Motor neuron (in vitro differentiated cells): ENCODE measurements at places on chromosomes 13 and 19.

DNA sequence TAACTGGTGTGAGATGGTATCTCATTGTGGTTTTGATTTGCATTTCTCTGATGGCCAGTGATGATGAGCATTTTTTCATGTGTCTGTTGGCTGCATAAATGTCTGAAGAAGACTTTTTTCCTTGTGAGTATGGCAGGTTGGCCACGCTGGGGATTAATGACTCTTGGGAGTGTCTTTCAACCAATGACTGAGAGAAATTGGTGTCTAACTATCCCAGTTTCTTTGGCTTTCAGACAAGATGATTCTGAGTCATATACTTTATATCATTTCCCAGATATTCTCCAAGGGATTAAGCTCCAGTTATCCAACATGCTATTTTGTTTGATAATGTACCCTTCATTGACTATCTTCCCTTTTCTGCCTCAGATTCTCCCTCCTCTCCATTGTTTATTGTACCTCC lies 35.5 kb upstream of the CSNK1A1L start:
- no peak for ATAC-seq

DNA sequence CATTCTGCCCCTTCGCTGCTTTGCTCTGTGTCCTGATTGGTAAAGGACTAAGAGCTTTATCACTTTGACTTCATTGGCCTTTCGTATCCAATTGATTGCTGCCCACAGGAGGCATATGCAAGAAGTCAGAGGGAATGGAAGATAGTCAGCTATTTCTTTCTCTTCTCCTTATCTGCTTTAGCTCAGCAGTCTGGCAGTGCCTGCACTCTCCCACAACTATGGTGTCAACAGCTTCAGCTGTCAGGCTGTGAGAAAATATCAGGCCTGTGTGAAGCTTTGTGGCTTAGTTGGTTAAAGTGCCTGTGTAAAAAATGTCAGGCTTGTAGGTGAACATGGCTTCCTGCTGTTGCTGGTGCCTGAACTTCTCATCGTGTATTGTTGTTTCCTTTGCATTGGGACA lies 243.0 kb downstream of the PCDH17 start:
- ATAC-seq: no peak

- no peak for ATAC-seq
Observed at GRCh38 chr19:41767115-41767514, 11.8 kb downstream of the CEACAM6 start.

- no peak for ATAC-seq
Observed at GRCh38 chr13:32748305-32748704, 162.1 kb downstream of the PDS5B start.

- peak; percentile 58 for ATAC-seq
Observed at GRCh38 chr19:48354332-48354992, 9.3 kb downstream of the TMEM143 start.
